ENCODE measurements at places on chromosomes 4 and X.

DNA sequence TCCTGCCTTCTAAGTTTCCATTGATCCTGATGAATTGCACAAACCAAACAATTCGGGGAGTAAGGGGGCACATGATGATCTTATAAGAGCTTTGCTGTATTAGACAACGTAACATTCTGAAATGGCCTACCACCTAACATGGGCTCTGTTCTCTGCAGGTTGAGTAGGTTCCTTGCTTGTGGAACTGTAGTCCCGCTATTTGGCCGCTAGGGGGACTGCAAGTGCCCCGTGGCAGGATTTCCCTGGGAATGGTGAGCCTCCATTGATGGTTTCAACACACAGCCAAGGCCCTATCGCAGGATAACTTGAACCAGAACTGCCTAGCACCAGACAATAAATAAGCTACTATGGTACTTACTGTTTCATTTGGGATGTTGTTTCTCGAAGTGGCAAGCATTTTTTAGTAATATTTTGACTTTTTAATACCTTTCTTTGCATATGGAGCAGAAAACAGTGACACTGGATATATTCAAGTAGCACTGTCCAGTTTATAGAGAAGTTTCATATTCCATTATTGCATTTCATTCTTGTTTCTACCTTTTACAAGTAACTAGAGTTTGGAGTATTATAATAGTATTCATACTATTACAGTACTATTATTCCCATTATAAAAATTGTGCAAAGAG, 11.9 kb downstream of the AR start:
- no peak for DNase-seq

- DNase-seq: no peak
These were observed 47.3 kb upstream of the DOCK11 start for GRCh38 chrX:118448273-118448783.

GRCh38 chr4:183757060-183757459, 98.0 kb downstream of the TRAPPC11 start:
- DNase-seq: no peak

DNA sequence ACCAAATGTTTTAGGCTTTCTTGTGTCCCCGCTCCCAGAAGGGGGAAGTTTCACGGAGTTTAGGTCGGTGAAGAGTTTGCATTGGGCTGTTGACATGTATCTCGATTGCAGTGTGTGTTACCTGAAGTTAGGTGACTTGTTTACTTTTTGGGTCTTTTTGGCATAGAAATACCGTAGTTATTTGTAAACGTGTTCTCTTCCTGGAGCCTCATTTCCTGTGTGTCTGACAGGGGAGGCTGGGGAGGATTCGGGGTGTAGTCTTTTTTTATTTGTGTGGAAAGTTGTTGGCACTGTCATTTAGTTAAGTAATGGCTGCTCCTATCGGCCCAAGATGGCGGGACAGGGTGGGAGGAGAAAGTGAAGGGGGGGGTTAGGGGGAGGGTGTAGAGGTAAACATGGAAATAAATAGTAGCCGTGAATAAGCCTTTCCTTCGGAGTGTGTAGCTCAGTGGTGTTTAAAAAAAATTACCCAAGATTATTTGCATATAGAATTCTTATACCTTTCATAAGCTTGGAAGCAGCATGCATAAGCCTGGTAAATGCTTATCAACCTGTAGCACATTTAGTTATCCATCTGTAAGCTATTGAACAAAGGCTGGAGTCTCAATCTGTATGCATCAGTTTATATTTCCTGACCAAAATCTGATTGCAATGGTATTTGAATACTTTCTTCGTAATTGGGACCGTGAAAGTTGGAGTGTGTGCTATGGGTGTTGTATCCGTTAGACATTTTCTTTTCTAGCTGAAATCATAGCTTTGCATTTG, 1.6 kb downstream of the KDM6A start:
- peak; percentile 65 for DNase-seq

GRCh38 chrX:9535101-9535500, 70.2 kb downstream of the TBL1X start:
- DNase-seq: no peak

DNA sequence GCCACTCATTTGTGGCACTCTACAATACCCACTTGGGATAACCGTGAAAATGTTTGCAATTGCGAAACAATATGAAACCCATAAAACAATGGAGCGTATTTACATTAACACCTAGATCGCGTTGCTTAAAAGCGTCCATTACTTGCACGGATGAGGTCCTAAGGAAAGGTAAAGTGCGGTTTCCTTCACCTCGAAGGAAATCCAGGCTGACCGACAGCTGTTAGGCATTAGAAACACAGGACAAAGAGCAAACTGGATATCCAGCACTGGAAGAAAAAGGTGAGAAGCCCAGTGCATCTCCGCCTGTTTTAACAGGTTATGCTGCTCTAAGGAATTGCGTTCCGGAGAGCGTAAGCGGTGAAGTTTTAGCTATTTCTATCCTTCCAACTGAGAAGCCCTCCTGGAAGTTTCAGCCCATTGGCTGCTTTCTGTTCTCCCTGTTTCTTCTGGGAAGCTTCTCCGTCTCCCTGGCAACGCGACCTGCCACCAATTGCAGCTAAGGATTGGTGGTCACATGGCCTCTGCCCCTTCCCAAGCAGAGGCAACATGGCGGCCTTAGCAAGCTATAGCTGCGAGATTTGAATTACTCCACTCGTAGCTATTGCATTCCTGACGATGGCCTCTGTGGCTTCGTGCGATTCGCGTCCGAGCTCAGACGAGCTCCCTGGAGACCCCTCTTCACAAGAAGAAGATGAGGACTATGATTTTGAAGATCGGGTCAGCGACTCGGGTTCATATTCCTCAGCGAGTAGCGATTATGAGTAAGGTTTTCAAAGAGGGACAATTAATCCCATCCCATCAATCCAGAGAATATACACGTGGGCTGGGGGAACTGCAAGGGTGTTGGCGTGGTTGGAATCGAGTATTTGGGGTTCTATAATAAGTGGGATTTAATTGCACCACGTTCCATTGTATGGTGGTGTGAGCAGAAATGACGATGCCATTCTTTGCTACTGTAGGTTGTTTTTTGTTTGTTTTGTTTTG, at the start of gene INTU:
Gene INTU, plus strand, starts transcription at position 538 of the 984 bp plus-strand sequence. Its CDS starts 78 bp downstream, at position 616.
- DNase-seq: peak; percentile 93

DNA sequence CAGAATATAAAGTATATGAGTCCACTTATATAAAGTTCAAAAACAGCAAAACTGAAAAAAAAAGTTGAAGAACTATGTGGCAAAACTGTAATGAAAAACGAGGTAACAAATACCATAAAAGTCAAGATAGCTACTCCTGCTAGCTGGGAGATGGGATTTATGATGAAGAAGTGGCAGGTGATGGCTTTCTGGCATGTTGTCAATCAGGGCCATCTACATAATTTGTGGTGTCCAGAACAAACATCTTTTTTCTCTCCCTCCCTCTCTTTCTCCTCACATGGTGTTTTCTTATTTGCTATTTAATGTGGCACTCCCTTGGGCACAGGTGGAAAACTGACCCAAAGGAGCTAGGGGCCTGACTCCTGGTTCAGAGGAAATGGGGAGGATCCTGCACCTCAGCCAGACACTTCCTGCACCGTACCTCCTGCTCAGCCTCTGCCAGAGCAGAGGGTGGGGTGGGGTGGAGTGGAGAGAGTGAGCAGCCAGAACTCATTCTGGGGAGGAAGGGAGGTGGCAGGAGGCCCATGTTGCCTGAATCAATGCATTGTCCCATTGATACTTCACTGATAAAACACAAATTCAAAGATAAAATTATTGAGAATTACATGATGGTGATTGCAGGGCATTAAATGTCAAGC, 5.3 kb upstream of the SAP30 start:
- no peak for DNase-seq

GRCh38 chr4:165784672-165785071, 88.4 kb upstream of the TLL1 start:
- no peak for DNase-seq

DNA sequence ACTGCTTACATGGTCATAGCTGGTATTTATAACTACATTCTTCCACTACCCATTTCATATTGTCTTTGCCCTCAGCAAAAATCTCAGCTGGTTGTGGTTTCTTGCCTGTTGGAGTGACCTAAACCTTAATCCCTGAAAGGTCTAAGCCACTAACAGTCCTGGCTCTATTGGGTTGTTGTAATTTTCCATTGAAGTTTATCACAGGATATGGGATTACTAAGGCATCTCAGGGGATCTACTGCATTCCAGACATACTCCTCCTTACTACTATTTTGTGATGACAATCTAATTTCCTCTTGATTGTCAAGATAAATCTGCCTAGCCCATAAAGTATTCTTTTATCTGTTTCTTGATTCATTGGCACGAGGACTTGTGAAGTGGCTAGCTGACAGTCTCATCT, 6.2 kb upstream of the OSTC start:
- no peak for DNase-seq

DNA sequence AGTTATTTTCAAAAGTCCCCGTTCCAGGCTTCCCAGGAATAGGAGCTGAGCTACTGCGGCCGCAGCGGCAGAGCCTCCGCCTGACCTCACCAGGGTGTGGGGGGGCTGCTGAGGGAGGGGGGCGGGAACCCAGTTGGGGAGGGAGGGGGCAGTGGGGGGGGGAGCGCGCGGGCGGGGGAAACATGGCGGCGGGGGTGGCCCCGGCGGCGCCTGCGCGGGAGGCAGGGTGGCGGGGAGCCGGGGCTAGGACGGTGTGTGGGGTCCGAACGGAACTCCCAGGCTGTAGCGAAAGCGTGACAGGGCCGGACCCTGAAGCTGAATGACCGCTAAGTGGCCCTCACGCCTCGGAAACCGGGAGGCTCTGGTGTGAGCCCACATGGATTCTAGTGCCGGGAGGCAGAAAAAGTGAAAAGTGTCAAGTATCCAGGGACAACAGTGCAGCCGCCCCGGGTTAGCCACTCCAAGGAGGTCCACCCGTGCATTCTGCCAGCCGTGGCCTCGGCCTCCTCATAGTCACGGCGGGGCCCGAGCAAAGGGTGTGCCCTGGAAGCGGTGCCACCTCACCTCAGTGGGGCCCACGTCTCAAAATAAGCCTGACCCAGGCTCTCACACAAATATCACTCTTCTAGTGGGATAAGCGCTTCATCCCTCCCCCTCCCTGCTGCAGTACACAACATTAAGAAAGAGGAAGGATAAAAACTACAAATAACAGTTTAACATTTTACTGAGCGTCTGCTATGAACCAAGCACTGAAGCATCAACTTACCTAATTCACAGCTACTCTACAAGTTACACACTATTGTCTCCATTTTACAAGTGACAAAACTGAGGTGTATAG, at the start of gene KLHL13:
Gene KLHL13, minus strand, starts transcription at position 98 of the 838 bp plus-strand sequence. CDS start 88,337 bp downstream, outside the sequence.
- DNase-seq: peak; percentile 75

- DNase-seq: no peak
These were observed 1.1 kb downstream of the GTPBP6 start for GRCh38 chrX:317424-318067.

DNA sequence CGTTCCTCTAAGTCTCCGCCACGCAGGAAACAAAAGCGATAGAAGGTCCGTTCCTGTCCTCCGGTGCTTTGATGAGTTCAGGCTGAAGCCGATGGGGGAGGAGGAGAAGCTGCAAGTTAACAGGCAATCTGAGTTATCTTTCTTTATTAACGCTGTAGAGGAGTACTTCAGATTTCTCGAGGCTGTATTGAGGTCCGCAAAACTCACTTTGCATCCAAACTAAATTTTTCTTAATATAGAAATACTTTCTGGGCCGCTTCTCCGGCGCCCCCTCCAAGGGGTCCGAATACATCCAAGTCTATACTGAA, 395 bp upstream of the SOWAHB start:
- no peak for DNase-seq

DNA sequence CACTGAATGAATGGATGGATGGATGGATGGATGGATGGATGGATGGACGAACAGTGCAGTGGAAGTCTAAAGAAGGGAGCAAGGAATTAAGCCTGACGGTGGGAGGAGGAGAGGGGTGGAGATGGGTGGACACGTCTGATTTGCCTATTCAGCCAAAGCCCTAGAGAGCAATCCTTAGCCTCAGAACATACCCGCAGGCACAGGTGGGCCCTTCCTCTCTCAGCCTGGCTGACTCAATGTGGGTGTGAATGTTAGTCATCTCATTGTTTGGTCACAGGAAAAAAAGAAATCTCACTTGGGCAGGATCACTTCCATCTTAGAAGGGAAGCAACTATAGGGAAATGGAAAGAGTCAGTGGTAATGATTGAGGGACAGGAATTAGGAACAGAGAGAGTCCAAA, 165.9 kb downstream of the PJA1 start:
- no peak for DNase-seq

Data from left forelimb (tissue), 1 donor.